Tongue (tissue), 3 donors: ENCODE measurements at places on chromosomes 11 and 22. TPM values are rescaled to one million over a fixed set of nuclear protein-coding genes. Genes with fewer than 3 reads are reported as not detected.

GRCh38 chr11:3809624-3809928 lies 1.2 kb downstream of the PGAP2 start:
- no peak for DNase-seq

DNA sequence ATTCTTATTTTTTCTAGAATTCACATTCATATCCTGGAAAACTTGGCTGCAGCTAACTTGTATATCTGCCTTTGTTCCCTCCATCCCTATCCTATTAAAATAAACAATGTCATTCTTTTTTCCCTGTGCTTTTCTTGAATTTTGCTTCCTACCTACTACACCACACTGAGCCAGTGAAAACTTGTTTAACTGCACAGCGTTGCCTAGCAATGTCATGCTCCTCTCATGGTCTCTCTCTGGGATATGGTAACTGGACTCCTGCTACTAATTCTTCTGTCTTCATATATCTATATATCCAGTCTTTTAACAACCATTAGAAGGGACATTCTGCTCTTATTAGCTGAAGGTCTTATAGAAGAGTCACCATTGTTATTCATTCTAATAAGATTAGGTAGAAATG lies 434.4 kb downstream of the METTL15 start:
- peak; percentile 50 for DNase-seq

Gene TBX1
- 28.5 TPM for total RNA-seq

Gene PATE4
- total RNA-seq: not detected

DNA sequence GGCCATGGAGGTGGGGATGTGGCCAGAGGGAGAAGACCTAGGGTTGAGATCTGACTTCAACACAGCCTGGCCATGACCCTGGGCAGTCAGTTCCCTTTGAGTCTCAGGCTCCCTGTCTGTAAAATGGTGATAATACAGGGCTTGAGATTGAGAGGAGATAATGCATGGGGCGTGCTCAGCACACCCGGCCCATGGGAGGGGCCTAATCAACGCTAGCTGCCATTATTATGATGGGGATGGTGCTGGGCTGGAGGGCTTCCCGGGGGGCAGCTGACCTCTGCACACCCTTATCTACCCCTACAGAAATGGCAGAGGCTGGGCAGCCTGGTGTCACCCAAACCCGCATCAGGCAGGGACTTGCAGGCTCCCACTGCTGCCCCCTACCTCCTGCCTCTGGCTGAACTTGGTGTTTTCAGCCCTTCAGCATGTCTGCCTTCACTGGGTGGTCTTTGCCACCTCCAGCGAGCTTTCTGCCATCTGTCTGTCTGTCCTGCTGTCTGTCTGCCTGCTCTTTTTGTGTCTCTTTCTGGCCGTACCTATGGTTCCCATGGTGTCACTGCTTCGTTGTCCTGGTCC lies 84.5 kb downstream of the CACNA1I start:
- DNase-seq: no peak

GRCh38 chr11:58745705-58746364 lies 14.1 kb upstream of the GLYAT start:
- no peak for DNase-seq
